Large intestine (tissue), 12 donors: ENCODE measurements at places on chromosomes 16 and 17.

DNA sequence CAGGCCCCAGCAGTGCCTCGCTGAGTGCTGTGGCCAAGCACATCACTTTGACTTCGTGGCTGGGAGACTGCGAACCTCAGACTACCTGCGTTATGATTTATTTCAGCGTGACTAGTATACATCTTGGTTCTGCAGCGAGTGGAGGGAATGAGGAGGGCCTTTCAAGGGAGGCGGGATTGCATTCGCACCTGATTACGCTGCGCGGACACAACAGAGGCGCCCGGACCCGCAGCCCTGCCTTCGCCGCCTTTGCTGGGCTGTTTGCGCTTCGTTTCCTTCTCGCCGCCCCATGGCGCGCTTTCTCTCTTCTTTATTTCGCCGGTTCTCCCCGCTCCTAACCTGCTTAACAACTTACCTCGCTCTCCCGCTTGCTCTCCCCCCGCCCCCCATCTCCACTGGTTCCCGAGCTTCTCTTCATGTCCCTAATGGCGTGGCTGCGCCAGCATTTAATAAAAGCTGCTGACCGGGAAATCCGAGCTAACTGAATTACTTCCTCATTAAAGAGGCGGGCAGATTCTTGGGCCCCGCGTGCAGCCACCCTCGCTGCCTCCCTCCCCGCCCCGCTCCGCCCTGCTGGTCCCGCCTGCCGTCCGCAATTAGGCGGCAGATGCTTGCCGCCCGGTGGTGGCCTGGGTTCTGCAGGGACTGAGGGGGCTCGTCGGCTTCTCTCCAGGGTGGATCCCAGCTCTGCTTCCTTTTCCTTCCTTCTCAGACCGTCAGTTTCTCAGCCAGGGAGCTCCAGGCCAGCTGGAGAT, 257.6 kb upstream of the SDK2 start:
- peak overlapping the region; percentile 7 for H3K4me3 ChIP-seq
- H3K27me3 ChIP-seq, result peaks cover 59% of the 10 kb centered on the region
- no peak overlapping the region for H3K27ac ChIP-seq
- no peaks in the 10 kb centered on the region for H3K4me1 ChIP-seq

- no peak overlapping the region for H3K27ac ChIP-seq
- no peak for DNase-seq
- H3K36me3 ChIP-seq, result no peaks in the 10 kb centered on the region
Measured at GRCh38 chr16:1434644-1435592, 4.0 kb downstream of the PERCC1 start.

GRCh38 chr16:9499941-9500593, 408.6 kb downstream of the HAPSTR1 start:
- H3K36me3 ChIP-seq, result no peaks in the 10 kb centered on the region
- H3K4me3 ChIP-seq, result no peak overlapping the region
- no peaks in the 10 kb centered on the region for H3K27me3 ChIP-seq
- H3K4me1 ChIP-seq, result no peaks in the 10 kb centered on the region

DNA sequence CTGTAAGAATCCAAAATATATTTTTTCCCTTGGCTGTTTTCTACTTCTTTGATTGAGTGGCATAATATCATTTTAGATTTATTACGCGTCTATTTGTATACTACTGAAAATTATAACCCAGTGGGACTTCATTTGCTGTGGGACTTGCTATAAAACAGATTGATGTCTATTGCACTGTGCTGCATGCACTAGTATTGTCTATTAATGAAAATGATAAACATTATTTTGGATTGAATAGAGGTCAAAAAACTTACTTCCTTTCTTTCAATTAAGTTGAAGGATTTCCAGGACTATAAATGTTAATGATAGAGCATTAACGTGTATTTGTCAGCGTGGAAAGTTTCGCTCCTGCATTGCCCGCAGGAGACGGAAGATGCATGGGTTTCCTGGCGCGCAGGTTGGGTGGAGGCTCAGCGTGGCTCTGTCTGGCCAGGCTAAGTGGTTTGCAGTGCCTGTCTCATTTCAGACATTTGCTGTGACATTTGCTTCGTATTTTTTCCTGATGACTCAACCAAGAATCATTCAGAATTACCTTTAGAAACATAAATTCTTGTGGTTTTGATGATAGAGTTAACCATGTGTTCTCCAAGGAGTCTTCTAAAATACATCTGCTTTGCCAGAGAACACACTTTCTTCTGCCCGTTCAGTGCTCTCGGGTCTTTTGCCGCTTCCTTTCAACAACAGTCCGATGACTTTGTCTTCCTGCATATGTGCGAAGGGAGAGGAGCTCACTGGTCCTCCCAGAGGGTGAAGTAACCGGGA, 216.7 kb downstream of the RPTOR start:
- DNase-seq, result no peak
- H3K27me3 ChIP-seq, result no peaks in the 10 kb centered on the region
- H3K4me3 ChIP-seq, result no peak overlapping the region
- H3K27ac ChIP-seq, result no peak overlapping the region
- peaks cover 4% of the 10 kb centered on the region for H3K36me3 ChIP-seq

DNA sequence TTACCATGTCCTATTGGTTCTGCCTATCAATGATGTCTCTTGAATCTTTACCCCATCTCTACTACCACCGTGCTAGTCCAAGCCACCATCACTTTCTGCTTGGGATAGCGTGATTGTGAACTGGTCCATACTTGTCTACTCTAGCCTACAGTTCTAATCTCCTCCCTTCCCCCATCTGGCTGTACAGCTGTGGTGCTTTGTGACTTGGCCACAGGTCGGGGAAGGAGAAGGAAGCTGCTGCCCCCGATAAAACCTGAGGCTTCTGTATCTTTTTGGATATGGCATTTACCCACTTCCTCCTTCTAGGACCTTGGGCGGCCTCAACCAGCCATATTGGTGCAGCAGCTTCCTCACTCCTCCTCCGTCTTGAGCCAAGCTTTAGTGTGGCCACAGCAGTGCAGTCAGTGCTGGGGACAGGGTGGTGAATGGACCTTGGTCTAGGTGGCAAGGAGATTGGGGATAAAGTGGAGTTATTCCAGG, 314 bp upstream of the ITGA2B start:
- H3K36me3 ChIP-seq, result no peaks in the 10 kb centered on the region
- H3K27me3 ChIP-seq, result peaks cover 23% of the 10 kb centered on the region
- H3K27ac ChIP-seq, result no peak overlapping the region
- DNase-seq, result no peak
- no peak overlapping the region for H3K4me3 ChIP-seq
- H3K4me1 ChIP-seq, result peaks cover 10% of the 10 kb centered on the region

DNA sequence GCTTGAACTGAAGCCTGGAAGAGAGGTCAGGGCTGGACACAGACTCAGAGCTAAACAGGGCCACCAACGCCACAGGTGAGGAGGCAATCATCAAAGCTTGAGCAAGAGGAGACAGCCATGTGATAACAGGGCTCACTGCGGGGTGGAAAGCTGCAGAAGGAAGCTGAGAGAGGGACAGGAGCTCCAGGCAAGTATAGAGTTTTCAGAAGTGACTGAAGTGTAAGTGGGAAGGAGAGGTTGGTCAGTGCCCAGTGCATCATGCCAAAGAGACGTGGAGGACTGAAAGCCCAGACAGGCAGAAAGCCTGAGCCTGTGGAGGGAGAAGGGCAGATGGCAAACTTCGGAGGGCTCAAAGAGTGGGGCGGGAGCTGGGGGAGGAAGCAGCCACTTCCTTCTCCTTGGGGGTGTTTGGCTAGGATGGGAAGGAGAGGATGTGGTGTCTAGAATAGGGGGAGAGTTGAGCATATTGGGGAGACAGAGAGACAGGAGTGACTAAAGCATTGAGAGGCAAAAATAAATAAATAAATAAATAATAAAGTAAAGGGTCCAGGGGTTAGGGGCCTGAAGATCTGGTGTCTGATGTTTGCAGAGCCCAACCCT, 2.6 kb downstream of the KIFC3 start:
- H3K4me3 ChIP-seq, result peak overlapping the region; percentile 66
- peaks cover 70% of the 10 kb centered on the region for H3K4me1 ChIP-seq
- H3K27me3 ChIP-seq, result no peaks in the 10 kb centered on the region
- no peak for DNase-seq
- H3K36me3 ChIP-seq, result peaks cover 13% of the 10 kb centered on the region
- peak overlapping the region; percentile 76 for H3K27ac ChIP-seq

DNA sequence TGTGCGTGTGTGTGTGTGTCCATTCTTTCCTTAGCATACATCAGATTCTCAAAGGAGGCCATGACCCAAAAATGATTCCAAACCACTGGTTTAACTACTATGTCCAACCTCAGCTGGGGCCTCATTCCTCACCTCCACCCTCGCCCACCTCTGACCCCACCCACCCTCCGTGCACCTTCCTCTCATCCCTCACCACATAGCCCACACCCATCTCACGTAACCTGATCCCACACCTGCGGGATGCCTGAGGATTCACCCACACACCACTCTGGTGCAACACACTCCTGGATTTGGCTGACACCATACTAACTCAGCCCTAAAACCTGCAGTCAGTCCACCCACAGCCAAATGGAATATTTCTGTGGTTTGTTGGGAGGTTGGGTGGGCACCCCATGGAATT, 3.3 kb upstream of the CSNK2A2 start:
- peaks cover 16% of the 10 kb centered on the region for H3K27me3 ChIP-seq
- H3K4me1 ChIP-seq, result peaks cover 4% of the 10 kb centered on the region
- no peak overlapping the region for H3K27ac ChIP-seq
- no peaks in the 10 kb centered on the region for H3K36me3 ChIP-seq
- H3K4me3 ChIP-seq, result no peak overlapping the region
- no peak for DNase-seq

DNA sequence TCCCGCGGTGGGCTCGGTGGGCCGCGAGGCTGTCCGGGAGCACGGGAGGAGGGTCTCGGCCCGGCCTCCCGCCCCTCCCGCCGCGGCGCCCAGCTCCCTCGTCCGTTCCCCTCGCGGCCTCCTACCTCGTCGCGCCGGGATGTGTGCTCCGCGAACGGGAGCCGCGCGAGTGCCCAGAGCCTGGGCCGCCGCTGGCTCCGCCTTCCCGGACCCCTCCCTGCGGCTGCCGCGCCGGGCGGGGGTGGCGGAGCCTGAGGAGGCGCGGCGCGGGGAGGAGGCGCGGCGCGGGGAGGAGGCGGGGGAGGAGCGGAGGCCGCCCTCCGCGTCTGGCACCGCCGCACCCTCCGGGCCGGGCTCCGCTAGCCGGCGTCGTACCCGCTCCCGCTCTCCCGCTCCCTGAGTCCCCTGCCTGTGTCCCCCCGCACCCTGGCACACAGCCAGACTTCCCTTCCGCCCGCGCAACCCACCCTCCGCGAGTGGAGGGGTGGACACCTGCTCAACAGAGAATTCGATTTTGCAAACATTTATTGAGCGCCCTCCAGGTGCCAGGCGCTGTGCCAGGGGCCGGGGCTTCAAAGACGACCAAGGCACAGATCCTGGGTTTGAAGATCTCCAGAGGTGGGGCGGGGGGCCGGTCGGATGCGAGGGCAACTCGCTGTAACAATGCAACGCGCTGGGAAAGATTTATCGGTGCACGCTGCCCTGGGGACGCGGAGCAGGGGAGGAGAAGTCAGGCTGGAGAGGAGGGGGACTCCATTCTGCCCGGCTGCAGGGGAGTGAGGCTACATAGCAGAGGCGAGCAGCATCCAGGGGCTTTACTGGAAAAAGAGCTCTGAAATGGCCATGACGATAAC, at the start of gene MPP3:
MPP3 (minus strand) TSS at position 171 of the 854 bp plus-strand sequence. CDS start 1,240 bp downstream, outside the sequence.
- peak within 1 kb of the TSS; percentile 36 for H3K4me3 ChIP-seq
- H3K27me3 ChIP-seq, result peaks cover 29% of the 10 kb centered on the region
- DNase-seq, result peak; percentile 44
- peaks cover 5% of the 10 kb centered on the region for H3K4me1 ChIP-seq
- H3K36me3 ChIP-seq, result no peaks in the 10 kb centered on the region

DNA sequence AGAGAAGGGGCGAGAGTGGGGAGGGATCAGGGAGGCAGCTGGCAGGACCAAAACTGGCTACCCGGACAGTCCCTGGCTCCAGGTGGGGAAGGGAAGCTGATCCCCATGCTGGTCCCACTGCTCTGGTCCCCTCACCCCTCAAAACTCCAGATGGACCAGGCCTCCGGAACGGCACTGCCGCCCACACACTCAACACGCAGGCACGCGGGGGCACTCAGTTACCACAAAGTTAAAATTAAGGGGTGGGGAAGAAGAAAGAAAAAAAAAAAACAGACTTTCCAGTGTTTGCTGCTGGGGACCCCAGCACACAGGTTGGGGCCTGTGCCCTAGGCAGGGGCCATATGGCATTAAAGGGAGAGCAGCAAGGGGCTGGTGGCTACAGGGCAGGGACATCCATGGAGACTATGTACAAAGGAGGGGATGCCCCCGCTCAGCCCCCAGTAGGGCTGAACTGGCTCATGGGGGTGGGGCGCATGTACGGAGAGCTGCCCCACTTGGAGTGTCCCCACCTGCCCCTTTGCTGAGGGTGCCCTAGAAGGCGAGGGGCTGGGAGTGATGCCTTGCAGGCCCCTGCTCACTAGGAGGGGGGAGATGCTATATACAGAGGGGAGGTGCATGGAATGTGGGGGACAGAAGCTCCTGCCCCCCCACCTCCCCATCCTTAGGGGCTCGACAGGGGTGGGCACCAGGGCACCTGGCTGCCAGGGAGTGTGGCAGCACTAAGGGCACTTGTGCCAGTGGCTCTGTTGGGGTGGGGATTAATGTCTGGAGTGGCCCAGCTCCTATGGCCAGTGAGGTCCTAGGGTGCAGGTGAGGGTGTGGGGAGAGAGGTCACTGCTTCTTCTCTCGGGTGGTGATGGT, 5.6 kb downstream of the TP53I13 start:
- DNase-seq, result no peak
- peaks cover 63% of the 10 kb centered on the region for H3K4me1 ChIP-seq
- no peak overlapping the region for H3K4me3 ChIP-seq
- no peaks in the 10 kb centered on the region for H3K27me3 ChIP-seq

GRCh38 chr17:51085150-51085805, 35.4 kb downstream of the SPAG9 start:
- H3K36me3 ChIP-seq, result no peaks in the 10 kb centered on the region
- no peak for DNase-seq
- no peaks in the 10 kb centered on the region for H3K27me3 ChIP-seq

GRCh38 chr17:77366558-77367245, 225.9 kb downstream of the SEC14L1 start:
- H3K27me3 ChIP-seq, result no peaks in the 10 kb centered on the region
- H3K4me1 ChIP-seq, result peaks cover 41% of the 10 kb centered on the region
- DNase-seq, result peak; percentile 58
- no peak overlapping the region for H3K4me3 ChIP-seq
- H3K36me3 ChIP-seq, result peaks cover 4% of the 10 kb centered on the region

GRCh38 chr16:85781695-85782370, 17.5 kb downstream of the EMC8 start:
- peaks cover 16% of the 10 kb centered on the region for H3K4me1 ChIP-seq
- H3K4me3 ChIP-seq, result no peak overlapping the region
- H3K27ac ChIP-seq, result peak overlapping the region; percentile 41
- peaks cover 52% of the 10 kb centered on the region for H3K36me3 ChIP-seq
- H3K27me3 ChIP-seq, result no peaks in the 10 kb centered on the region

DNA sequence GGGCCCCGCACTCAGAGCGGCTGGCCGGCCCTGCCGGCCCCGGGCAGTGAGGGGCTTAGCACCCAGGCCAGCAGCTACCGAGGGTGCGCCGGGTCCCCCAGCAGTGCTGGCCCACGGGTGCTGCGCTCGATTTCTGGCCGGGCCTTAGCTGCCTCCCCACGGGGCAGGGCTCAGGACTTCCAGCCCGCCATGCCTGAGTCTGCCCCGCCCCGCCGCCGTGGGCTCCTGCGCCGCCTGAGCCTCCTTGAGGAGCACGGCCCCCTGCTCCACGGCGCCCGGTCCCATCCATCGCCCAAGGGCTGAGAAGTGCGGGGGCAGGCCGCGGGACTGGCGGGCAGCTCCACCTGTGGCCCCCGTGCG, 67.9 kb upstream of the AMZ2 start:
- H3K27me3 ChIP-seq, result no peaks in the 10 kb centered on the region
- H3K27ac ChIP-seq, result no peak overlapping the region
- H3K4me3 ChIP-seq, result no peak overlapping the region
- no peak for DNase-seq
- no peaks in the 10 kb centered on the region for H3K36me3 ChIP-seq

GRCh38 chr17:63483655-63484575, 7.1 kb downstream of the ACE start:
- no peak for DNase-seq
- no peaks in the 10 kb centered on the region for H3K27me3 ChIP-seq
- no peak overlapping the region for H3K27ac ChIP-seq
